Activated CD8-positive, alpha-beta memory T cell treated with anti-CD3 and anti-CD28 coated beads for 24 hours (primary cell): ENCODE measurements at places on chromosomes 2 and 18.

- DNase-seq = no peak
Observed at GRCh38 chr2:112839407-112840067, 3.0 kb upstream of the IL1B start.

- DNase-seq = no peak
Observed at GRCh38 chr2:190515687-190516086, 18.8 kb downstream of the NEMP2 start.

GRCh38 chr18:76979111-76979751 is 153.4 kb downstream of the MBP start:
- peak; percentile 45 for DNase-seq

GRCh38 chr2:239559417-239560261 is 158.8 kb upstream of the HDAC4 start:
- no peak for DNase-seq

- DNase-seq = no peak
Observed at GRCh38 chr2:135952891-135953290, 32.5 kb downstream of the DARS1 start.

DNA sequence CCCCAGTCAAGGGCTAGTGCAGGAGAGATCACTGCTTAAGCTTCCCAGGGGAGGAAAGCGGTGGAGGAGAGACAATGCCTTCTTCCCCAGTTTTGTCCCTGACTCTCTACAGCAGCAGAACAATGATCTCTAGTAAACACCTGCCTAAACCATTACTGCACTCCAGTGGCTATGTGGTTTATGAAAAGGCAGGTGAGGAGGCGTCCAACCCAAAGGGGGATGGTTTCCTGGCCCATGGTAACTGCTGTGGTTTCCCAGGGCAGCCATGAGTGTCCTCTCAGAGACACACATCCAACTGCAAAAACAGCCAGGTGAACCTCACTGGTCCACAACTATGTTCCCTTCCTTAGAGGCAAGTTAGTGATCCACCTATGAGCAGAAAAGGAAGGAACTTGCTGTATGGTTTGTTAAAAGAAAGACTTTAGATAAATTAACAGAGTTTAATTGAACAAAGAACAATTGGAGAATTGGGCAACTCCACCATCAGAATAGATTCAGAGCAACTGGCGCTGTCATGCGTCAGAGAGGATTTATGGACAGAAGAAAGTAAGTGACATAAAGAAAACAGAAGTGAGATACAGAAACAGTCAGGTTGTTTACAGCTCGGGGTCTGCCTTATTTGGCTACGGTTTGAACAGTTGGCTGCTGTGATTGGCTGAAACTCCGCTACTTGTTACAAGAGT is 4.8 kb upstream of the TTC39C start:
- no peak for DNase-seq

- no peak for DNase-seq
Observed at GRCh38 chr18:59763541-59764136, 66.4 kb upstream of the CCBE1 start.

DNA sequence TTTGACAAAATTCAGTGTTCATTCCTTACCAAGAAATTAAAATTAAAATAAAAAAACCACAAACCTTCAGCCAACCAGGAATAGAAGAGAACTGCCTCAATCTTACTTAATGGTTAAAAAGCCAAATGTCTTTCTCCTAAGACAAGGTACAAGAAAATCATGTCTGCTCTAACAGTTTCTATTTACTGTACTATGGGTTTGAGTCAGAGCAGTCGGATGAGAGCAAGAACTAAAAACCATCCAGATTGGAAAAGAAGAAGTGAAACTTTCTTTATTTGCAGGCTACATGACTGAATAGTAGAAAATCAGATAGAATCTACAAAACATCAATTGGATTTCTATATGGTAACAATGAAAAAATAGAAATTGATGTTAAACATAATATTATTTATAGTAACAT is 555.5 kb upstream of the TNP1 start:
- no peak for DNase-seq

DNA sequence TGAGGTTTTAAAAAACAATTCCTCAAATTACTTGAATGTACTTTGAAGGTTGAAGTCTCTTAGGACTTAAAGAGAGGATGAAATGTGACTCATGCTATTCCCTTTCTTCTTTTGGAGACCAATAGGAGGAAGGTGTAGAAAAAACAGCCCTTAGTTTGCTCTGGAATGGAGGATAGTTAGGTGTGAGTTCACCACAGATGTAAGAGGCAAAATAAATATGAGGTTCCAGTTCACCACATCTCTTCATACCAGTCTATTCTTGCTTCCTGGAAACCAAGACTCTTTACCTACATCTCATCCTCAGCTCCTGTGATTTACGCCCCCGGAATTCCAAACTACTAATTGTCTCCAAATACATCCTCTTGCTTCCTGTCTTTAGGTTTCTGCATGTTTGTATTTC is 77.5 kb upstream of the TTC21B start:
- no peak for DNase-seq
